ENCODE measurements at places on chromosomes 12 and 14.

DNA sequence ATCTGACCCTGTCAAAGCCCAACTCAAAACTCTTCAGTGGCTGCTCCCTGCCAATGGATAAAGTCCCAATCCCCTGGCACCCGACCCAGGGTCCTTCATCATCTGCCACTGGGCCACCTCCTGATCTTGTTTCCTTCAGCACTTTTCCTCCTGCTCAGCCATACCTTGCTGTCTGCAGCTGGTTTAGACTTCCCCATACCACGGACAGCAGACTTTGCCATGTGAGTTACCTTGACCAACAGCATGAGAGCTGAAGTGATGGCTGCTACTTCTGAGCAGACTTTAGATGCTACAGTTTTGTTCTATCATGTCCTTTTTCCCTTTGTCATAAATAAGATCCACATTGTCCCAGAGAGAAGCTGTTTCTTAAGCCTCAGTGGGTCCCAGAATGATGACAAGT lies 33.3 kb upstream of the STON2 start:
- no peak for DNase-seq

GRCh38 chr12:95227818-95228356 lies 10.3 kb downstream of the VEZT start:
- DNase-seq: no peak

DNA sequence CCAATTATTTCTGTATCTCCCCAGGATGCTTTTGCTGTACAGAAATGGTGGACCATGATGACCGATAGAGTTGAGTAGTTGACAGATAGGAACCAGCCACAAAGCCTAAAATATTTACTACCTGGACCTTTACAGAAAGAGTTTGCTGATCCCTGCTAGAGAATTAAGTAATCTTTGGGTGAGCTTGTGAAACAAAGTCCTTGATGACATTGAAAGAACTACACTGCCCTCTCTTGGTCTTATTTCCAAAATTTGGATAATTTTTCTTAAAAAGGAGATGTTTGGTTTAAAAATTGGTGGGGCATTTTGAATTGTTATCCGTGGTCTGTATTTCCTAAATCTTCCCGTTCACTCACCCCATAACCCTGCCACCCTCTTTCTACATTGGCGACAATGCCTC lies 13.7 kb upstream of the TCTN1 start:
- DNase-seq: no peak

GRCh38 chr12:40202095-40203059 lies 22.4 kb upstream of the LRRK2 start:
- no peak for DNase-seq

DNA sequence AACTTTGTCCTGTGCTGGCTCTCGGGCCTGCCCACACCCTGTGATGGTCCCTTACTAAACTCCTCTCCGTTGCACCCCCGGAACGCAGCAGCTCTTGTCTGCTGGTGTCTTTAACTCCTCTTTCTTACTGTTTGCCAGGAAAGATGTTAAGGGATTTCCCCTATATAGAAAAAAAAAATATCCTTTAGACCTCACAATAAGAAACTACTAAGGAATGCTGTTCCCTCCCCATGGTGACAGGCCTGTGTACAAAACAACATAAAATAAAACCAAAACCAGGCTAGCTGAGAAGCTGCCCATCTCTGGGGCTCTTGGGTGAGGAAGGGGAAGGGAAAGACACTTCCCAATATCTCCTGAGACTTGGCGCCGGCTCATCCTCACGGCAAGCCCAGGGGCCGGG lies 95.4 kb downstream of the CHGA start:
- no peak for DNase-seq

GRCh38 chr14:94998685-94999084 lies 158.6 kb downstream of the DICER1 start:
- DNase-seq: no peak

GRCh38 chr12:24227551-24227950 lies 278.1 kb upstream of the SOX5 start:
- DNase-seq: no peak

- DNase-seq: no peak
These were observed 5.0 kb upstream of the CHGA start for GRCh38 chr14:92917956-92918355.
